LHCN-M2 (cell line): ENCODE measurements at places on chromosomes 3 and 15.
A peak's percentile ranks its signal among the peaks of the same experiment; 100 is the strongest.

- no peak for DNase-seq
Measured at GRCh38 chr3:194298331-194299227, 52.5 kb downstream of the CPN2 start.

- no peak for DNase-seq
Measured at GRCh38 chr15:93829115-93829870, 402.1 kb upstream of the MCTP2 start.

- no peak for DNase-seq
Measured at GRCh38 chr3:2283818-2284217, 185.2 kb downstream of the CNTN4 start.

- DNase-seq = no peak
Measured at GRCh38 chr3:151733613-151734012, at the start of gene AADACL2. AADACL2 (plus strand) TSS chr3:151733927; CDS start chr3:151734036, 109 bp downstream.

GRCh38 chr3:141392416-141392815 lies 24.1 kb downstream of the ZBTB38 start:
- no peak for DNase-seq

GRCh38 chr3:81339040-81339845 lies 422.2 kb downstream of the GBE1 start:
- no peak for DNase-seq

DNA sequence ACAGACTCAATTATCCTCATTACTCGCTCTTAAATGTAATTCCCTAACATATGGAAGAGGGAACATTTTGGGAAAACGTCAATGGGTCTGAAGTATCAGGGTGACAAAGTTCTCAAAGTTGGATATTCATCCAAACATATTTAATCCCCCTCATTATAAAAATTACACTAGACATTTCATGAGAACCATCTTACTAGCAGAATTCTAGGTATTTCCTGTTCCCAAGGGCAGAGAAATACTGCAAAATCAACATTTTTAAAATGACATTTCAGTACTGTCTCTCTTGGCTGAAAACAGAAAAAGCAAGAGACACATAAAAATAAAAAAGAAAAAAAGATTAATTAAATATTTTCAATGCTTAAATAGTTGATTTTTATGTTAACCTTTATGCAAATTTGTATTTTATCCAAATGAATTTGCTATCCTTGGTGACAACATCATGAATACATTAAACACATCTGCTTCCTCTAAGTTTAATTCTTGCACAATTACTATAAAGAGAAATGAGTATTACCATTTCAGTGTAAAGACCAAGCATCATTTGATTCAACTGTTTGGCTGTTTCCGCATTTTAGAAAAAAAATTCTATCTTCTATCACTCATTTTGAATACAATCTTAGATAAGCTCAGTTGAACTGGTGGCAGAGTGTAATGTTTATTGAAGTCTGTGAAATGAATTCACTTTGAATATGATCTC lies 114.8 kb upstream of the COL8A1 start:
- no peak for DNase-seq

GRCh38 chr3:29494305-29495036 lies 213.6 kb downstream of the RBMS3 start:
- no peak for DNase-seq

- DNase-seq = peak; percentile 25
Measured at GRCh38 chr3:36650271-36650671, 114.1 kb downstream of the DCLK3 start.

GRCh38 chr3:41035456-41036022 lies 163.8 kb upstream of the CTNNB1 start:
- no peak for DNase-seq

DNA sequence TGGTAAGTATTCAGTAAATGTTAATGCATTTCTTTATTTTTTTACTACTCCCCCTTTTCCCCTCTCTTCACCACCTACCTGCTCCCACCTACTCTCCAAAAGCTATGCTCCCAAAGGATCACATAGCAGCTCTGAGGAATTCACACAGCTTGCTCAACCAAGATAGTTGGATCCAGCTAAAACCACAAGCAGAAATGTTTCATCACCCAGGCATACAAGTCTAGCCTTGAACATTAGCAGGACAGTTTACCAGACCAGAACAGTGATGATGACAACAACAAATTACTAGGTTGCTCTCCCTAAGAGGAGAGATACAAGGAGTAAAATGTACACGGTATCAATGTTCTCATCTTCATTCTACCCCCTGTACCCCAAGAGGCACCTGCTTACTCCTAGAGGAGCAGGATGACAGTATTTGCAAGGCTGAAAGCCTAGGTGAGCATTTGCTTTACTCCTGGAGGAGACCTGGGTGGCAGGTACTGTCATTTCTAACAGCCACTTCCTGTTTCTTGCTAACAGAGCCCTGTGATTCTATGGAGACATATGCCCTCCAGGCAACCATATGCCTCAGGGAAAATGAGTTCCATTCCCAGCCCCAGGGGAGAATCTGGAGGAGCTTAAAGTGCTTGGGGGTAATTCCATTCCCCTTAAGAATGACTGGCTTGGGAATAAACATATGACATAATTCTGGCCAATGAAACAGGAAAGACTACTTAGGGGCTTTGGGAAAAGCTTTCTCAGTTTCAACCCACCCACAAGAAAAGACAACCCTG lies 237.5 kb downstream of the NTRK3 start:
- DNase-seq = no peak

DNA sequence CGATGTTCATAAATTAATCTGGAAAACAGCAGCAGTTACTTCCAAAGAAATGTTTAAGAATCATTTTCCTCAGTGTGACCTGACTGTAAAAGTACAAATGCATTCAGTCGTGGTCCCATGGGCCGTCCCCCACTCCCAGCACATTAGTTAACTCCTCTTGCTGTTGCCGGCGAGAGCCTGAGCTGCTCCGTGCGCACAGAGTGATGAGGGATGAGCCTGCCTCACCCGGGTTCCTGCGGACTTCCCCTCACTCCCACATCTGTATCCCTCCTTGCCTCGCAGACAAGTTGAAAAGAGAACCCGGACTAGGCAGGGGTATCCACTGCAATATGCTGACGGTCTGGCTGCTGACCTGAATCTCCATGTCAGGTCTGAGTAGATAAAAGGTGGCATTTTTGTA lies 861.7 kb upstream of the NR2F2 start:
- no peak for DNase-seq

GRCh38 chr3:50600141-50600753 lies 11.3 kb downstream of the CISH start:
- DNase-seq = no peak

- DNase-seq = peak; percentile 29
Measured at GRCh38 chr15:88274553-88275460, 18.3 kb upstream of the NTRK3 start.

- DNase-seq = peak; percentile 35
Measured at GRCh38 chr15:57609805-57610529, 18.3 kb downstream of the MYZAP start.

DNA sequence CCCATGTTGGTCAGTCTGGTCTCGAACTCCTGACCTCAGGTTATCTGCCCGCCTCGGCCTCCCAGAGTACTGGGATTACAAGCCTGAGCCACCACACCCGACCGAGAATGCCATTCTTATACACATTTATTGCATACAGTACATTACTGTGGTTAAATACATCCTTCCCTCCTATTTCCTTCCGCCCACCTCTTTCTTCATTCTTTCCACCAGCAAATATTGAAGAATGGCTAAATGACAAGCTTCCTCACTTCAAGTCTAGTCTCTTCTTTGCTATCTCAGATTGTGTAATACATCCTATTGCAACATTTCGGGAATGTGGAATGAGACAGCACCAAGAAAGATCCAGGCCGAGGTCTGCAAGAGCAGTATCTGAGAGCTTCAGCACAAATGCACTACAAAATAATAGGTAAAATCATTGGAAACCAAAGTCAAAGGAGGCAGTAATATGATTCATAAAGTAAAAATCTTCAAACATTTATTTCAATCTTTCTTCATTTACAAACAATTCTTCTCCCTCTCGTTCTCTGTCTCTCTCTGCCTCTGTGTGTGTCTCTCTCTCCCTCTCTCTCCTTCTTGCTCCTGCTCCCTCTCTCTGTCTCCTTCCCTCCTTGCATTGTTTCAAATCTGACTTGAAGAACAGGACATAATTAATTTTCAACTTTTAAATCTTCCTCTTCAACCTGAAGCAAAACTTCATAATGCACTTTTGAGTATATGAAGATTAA lies 94.7 kb upstream of the TGFBR2 start:
- peak; percentile 97 for DNase-seq

DNA sequence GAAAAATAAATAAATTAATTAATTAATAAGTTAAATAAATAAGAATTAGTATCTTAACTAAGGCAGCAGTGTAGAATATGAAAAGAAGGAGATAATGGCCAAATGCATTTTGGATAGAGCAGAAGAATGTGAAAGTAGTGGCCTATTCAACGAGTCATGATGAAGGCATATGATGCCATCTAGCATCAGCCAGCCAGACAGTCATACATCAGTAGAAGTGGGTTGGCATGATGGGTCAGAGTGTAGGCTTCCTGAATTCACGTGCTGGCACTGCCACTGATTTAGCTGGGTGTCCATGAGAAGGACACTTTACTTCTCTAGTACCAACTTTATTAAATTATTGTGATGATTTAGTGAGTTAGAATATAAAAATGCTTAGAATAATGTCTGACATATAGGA lies 256.1 kb upstream of the ARPP21 start:
- DNase-seq = peak; percentile 45

DNA sequence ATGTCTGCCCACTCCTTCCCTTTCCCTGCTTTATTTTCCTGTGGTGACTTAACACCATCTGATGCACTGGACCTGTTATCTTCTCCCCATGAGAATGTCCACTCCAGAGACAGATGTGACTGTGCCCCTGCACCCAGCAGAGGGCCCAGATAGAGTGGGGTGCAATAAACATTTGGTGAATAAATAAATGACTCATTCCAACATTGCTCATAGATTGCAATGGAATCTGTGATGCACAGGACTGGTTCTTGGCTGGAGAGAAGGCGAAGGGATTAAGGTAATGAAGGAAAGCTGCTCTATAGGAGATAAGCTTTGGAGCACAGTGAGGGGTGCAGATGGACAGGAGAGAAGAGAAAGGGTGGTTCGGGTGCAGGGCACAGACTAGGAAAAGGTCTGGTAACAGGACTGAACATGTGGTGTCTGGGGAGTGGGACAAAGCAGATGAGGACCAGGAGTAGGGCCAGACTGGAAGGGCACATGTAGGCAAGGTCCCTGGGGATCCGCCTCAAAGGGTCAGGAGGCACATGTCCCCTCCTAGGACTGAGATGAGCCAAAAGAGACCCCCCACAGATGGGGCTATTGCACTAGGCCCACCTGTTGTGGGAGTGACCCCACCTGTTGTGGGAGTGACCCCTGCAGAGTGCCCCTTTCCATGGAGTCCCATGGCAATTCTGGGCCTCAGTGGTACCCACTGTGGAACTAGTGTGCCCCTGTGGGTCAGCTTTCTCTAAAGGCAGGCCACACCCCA lies 17.5 kb upstream of the POC1A start:
- DNase-seq = peak; percentile 54

GRCh38 chr3:110624576-110624975 lies 447.0 kb upstream of the NECTIN3 start:
- no peak for DNase-seq

GRCh38 chr3:4906107-4906621 lies 73.1 kb upstream of the BHLHE40 start:
- no peak for DNase-seq

DNA sequence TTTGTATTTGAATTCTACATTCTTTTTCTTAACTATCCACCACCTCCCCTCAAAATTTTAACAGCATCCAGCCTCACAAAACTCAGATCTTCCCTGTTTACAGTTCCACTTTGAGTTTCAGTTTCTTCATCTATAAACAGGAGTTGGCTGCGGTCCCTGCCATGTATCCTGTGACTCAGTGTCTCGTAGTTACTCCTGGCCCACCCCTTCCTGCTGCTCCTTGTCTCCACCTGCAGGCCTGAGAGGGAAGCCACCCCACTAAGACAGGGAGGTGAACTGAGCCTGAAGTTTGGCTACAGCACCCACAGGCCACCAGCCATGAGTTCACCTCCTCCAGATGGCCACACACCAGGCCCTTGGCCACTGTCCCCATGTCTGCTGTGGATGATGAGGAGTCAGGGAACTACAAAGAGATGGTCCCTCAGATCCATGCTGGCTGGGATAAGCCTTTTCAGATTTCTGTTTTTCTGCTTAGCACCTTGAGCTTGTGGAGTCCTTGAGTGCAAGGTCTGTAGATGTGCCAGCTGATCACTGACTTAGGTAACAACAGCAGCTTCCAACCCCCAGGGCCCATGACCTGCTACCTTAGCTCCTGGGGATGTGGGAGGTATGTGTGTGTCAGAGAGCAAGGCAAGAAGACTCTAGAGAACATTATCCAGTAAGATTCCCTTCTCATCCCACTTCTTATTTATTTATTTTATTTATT lies 37.5 kb downstream of the CD86 start:
- peak; percentile 33 for DNase-seq

DNA sequence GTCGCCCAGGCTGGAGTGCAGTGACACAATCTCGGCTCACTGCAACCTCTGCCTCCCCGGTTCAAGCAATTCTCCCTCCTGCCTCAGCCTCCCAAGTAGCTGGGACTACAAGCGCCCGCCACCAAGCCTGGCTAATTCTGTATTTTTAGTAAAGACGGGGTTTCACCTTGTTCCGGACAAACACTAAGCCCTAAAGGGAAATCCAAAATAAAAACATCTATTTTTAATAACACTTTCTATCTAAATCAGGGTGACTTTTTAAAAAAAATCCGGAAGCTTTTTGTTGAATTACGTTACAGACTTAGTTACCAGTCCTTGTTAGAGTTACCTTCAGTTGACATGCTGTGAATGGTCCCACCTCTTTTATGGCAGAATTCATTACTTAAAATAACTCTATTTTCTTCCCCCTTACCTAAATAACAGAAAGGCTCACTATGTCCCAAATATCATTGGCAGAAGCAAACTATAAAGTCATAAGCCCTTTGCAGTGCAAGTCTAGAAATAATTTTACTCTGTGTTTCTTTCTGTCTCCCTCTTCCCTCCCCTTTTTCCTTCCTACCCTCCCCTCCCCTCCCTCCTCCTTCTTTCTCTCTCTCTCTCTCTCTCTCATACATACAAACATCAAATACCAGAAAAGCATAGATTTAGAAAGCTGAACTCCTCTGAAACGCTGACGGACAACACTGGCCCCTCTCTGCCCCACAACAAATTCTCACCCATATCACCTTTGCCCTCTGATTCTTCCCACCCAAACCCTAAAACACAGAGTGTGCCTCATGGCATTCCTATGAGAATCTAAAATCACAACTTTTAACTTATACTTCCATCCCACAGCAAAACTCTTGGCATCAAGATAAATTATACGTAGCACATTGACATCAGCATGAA lies 18.3 kb downstream of the THBS1 start:
- DNase-seq = peak; percentile 73
